ENCODE measurements at places on chromosomes 2 and 18. TPM values are rescaled to one million over a fixed set of nuclear protein-coding genes. Genes with fewer than 3 reads are reported as not detected.

Gene TMEM247
- not detected for total RNA-seq

Gene PRSS56
- total RNA-seq = not detected

Gene SULT1C4
- total RNA-seq = 8.8 TPM

Gene PROKR1
- total RNA-seq = not detected

Gene ASPRV1
- total RNA-seq = 1.2 TPM

Gene OSBPL1A
- 33.6 TPM for total RNA-seq

Gene UGT1A3
- total RNA-seq = not detected

Gene VWC2L
- total RNA-seq = not detected

Gene RIT2
- total RNA-seq = not detected

Gene STPG4
- total RNA-seq = 0.67 TPM

Gene KIF1A
- total RNA-seq = 0.42 TPM

Gene PLCD4
- 1.5 TPM for total RNA-seq

Gene PTPN4
- total RNA-seq = 40.1 TPM

Gene REG1B
- total RNA-seq = not detected

Gene DOCK10
- 17.8 TPM for total RNA-seq

Gene CD226
- 4.6 TPM for total RNA-seq

Gene DHRS9
- 8.5 TPM for total RNA-seq

Gene CIAO1
- 69.1 TPM for total RNA-seq

Gene SLC9A2
- 0.58 TPM for total RNA-seq

Gene REG3A
- not detected for total RNA-seq

Gene HSPD1
- total RNA-seq = 183 TPM

Gene HOXD10
- total RNA-seq = 0.31 TPM

Gene CYP20A1
- total RNA-seq = 31.0 TPM

Gene XDH
- 0.05 TPM for total RNA-seq

Gene AOX1
- total RNA-seq = 32.4 TPM

Gene SERPINB4
- total RNA-seq = 0.42 TPM

Gene KIAA2012
- 1.7 TPM for total RNA-seq

Gene PPP1CB
- total RNA-seq = 241 TPM

Gene NEU4
- total RNA-seq = not detected

Gene MC5R
- not detected for total RNA-seq

Gene CPO
- 0.37 TPM for total RNA-seq

Gene PHLPP1
- 7.0 TPM for total RNA-seq

Gene G6PC2
- total RNA-seq = not detected

Gene RNF152
- 11.0 TPM for total RNA-seq

Gene SPATA3
- not detected for total RNA-seq
